ENCODE measurements at places on chromosomes 3 and 15. TPM values are rescaled to one million over a fixed set of nuclear protein-coding genes. Genes with fewer than 3 reads are reported as not detected.

SENP8 gene
- total RNA-seq = 13.5 TPM

TICRR gene
- total RNA-seq = 19.6 TPM

GOLGA8T gene
- total RNA-seq = not detected

HLTF gene
- total RNA-seq = 76.1 TPM

ZNF662 gene
- not detected for total RNA-seq

EFCAB12 gene
- total RNA-seq = 0.13 TPM

PPP1R14D gene
- not detected for total RNA-seq

DNAJC17 gene
- 23.3 TPM for total RNA-seq

MYZAP gene
- total RNA-seq = not detected

DNA sequence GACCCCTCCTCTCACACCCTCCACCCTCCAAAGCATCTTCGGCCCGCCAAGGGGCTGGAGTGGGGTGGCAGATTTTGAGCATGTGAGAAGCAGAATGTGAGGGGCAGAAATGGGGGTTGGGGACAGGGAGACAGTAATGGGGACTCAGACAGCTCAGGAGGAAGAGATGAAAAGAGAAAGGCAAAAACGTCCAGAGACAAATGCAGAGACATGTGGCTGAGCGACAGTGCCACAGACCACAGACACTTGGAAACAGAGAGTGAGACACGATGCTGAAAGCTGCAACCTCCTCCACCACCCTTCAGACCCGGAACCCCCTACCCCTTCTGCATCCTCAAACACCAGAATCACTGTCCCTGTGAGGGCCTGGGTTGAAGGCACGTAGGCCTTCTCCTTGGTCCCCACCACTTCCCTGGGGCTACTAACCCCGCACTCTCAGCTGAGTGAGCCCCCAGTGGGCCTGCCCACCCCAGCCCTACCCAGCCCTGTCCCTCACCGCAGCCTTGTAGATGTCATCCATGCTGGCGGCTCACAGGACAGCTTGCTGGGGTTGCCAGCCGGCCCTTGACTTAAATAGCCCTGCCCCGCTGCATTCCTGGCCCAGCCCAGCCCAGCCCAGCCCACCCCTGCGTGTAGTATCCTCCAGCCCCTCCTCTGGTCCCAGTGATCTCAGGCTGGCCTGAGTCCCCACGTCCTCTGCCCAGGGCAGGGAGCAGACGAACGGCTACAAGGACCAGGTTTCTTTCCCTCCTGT is at the start of gene TNNC1:
TNNC1 (minus strand) TSS at position 546 of the 754 bp plus-strand sequence; CDS start at position 520, 26 bp downstream.
- H3K27me3 ChIP-seq = no peaks in the 10 kb centered on the region
- H3K4me1 ChIP-seq = peaks cover 32% of the 10 kb centered on the region
- peaks cover 10% of the 10 kb centered on the region for H3K36me3 ChIP-seq
- peak; percentile 81 for DNase-seq
- H3K4me3 ChIP-seq = no peak within 1 kb of the TSS

DNA sequence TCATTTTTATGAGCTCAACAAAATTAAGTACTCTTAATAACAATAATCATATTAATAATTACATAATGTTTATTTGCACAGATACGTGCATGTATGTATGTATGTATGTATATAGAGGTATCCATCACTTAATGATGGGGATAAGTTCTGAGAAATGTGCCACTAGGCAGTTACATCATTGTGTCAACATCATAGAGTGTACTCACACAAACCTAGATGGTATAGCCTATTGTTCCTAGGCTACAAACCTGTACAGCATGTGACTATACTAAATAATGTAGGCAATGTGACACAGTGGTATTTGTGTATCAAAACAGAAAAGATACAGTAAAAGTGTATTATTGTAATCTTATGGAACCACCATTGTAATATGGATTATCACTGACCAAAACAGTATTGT is 874.7 kb upstream of the GBE1 start:
- H3K27me3 ChIP-seq = no peaks in the 10 kb centered on the region
- H3K27ac ChIP-seq = no peak overlapping the region
- no peak for DNase-seq
- peaks cover 9% of the 10 kb centered on the region for H3K4me1 ChIP-seq

DNA sequence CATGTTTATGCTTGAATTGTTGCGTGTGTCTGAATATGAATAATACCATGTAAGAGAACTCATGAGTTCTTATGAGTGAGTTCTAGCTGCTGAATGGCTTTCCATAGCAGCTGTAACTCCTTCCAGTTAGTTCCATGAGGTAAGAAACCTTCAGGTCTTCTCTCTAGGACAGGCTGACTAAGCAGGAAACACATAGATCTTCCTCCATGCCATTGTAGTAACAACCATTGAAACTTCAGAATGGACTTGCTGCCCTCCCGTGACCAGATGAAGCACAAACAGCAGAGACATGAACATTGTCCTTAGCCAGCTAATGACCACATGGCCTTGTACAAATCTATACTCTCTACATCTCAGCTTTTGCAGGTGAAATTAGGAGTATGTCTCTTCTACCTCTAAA is 200.0 kb downstream of the ZNF385D start:
- no peak overlapping the region for H3K27ac ChIP-seq
- H3K4me1 ChIP-seq = peaks cover 7% of the 10 kb centered on the region
- no peaks in the 10 kb centered on the region for H3K27me3 ChIP-seq
- H3K36me3 ChIP-seq = no peaks in the 10 kb centered on the region
- DNase-seq = no peak

DNA sequence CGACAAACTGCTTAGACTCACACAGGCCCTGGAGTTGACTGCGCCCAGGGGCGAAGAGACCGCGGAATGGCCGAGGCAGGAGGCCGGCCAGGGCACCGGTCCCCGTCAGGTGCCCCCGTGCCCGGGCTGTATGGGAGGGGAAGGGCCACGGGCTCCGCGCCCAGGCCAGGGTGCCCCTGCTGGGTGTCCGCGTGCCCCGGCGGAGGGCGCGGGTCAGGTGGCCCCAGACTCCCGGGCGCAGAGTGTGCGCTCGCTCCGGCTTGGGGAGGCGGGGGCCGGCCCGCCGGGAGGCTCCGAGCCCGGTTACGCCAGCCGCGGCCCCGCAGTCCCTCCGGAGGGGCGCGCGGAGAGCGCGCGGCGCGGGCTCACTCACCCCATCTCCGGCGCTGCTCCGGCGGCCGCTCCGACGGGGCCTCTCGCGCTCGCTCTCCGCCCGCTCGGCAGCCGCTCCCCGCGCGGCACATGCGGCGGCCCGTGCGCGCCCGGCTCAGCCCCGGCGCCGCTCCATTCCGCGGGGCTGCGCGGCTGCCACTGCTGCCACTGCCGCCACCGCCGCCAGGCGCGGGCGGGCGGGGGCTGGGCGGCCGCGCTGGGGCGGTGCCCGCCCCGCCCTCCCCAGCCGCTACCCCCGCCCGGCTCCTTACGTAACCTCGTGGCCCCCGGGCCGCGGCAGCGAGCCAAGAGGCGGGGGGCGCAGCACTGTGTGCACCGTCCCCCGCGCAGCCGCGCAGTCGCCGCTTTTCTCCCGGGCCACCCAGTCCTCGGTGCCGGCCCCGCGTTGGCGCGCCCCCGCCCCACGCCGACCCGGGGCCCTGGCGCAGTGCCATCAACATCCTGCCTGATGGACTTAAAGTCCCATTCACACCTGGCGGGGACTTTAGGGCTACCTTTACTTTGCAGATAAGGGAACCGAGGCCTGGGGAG is at the start of gene HOMER2:
HOMER2 (minus strand) TSS at position 563 of the 924 bp plus-strand sequence; CDS start at position 378, 185 bp downstream.
- peaks cover 44% of the 10 kb centered on the region for H3K27me3 ChIP-seq
- no peak within 1 kb of the TSS for H3K27ac ChIP-seq
- DNase-seq = peak; percentile 79

GRCh38 chr3:61978460-61979419 is 394.6 kb downstream of the FEZF2 start:
- no peak overlapping the region for H3K4me3 ChIP-seq
- H3K4me1 ChIP-seq = peaks cover 11% of the 10 kb centered on the region
- no peak overlapping the region for H3K27ac ChIP-seq
- no peaks in the 10 kb centered on the region for H3K27me3 ChIP-seq

DNA sequence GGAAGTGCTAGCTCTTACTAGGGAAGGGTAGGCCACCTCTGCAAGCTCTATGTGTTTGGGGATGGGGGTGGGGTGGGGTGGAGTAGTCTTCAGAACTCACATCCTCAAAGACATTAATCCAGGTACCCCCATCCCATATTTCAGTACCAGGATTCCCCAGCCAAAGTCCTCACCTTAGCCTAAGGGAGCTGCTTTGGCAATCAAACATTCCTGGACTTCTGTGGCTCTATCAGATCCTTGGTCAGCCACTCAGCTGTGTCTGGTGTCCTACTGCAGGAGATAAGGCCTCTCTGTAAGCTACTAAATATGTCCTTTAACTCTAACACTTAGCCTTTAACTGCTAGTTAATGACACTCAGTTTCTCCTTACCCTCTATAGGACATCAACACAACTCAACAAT is 26.9 kb downstream of the FAM240A start:
- H3K4me3 ChIP-seq = no peak overlapping the region
- H3K4me1 ChIP-seq = no peaks in the 10 kb centered on the region
- no peaks in the 10 kb centered on the region for H3K36me3 ChIP-seq
- no peak for DNase-seq
- no peak overlapping the region for H3K27ac ChIP-seq

GRCh38 chr3:49180116-49180515 is 8.7 kb downstream of the KLHDC8B start:
- no peaks in the 10 kb centered on the region for H3K27me3 ChIP-seq
- no peaks in the 10 kb centered on the region for H3K4me1 ChIP-seq
- H3K27ac ChIP-seq = no peak overlapping the region
- DNase-seq = no peak

DNA sequence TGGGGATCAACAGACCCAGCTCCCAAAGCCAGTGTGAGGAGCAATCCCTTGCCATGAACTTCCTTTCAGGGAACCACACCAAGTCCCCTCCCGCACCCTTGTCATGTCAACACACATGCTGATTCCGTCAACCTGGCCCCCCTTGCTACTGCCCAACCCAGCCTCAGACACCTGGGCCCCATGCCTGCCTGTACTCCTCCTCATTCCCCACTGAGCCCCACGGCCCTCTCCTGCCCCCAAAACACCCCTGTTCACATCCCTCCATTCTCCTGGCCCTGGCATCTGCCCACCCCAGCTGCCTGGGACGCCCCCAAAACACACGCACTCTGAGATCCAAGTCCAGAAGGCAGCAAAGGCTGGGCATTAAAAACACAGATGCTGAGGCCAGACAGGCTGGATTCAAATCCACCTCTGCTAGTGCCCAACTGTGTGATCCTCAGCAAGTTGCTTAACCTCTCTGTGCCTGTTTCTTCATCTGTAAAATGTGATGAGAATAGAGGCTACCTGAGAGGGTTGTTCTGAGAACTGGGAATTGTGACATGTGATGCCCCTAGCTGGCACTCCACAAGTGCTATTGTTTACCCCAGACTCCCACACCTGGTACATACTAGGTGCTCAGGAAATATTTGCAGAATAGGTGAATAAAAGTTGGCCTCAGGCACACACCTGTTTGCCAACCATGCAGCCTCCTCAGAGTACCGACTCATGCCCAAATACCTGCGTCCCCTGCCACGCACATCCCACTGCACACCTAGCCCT is 2.3 kb downstream of the PLXND1 start:
- peaks cover 50% of the 10 kb centered on the region for H3K27me3 ChIP-seq
- H3K27ac ChIP-seq = no peak overlapping the region
- H3K36me3 ChIP-seq = no peaks in the 10 kb centered on the region
- DNase-seq = no peak
- H3K4me3 ChIP-seq = no peak overlapping the region
- H3K4me1 ChIP-seq = peaks cover 25% of the 10 kb centered on the region

GRCh38 chr3:70245746-70246525 is 66.5 kb downstream of the MDFIC2 start:
- DNase-seq = no peak
- no peaks in the 10 kb centered on the region for H3K36me3 ChIP-seq
- no peaks in the 10 kb centered on the region for H3K27me3 ChIP-seq
- H3K4me1 ChIP-seq = peaks cover 21% of the 10 kb centered on the region
- no peak overlapping the region for H3K27ac ChIP-seq

DNA sequence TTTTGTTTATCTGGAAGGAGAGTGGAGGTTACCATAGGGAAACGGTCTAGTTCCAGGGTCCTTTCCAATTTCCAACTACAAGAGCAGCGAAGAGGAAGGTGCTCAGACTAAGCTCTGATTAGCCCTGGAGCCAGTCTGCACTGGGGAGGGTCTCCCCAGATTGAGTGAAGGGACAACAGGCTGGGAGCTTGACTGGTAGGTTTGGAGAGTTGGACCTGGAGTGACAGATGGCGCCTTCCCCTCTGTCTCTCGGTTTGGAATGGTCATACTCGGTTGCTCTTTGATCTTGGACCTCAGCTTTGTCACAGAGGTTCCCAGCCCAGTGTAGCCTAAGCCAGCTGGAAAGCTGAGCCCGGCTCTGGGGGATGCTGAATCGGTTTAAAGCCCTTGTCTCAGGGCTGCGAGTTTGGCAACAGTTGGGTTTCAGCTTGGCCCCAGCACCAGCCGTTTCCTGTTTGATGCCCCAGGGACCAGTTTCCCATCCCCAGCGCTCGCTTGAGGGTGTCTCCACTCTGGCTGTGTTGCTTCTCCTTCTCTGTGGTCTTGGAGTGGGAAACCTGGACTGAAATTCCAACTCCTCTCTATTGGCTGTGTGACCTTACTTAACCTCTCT is 53.1 kb upstream of the ULK4 start:
- H3K27ac ChIP-seq = no peak overlapping the region
- peaks cover 12% of the 10 kb centered on the region for H3K4me1 ChIP-seq
- peak overlapping the region; percentile 86 for H3K4me3 ChIP-seq
- H3K27me3 ChIP-seq = no peaks in the 10 kb centered on the region

DNA sequence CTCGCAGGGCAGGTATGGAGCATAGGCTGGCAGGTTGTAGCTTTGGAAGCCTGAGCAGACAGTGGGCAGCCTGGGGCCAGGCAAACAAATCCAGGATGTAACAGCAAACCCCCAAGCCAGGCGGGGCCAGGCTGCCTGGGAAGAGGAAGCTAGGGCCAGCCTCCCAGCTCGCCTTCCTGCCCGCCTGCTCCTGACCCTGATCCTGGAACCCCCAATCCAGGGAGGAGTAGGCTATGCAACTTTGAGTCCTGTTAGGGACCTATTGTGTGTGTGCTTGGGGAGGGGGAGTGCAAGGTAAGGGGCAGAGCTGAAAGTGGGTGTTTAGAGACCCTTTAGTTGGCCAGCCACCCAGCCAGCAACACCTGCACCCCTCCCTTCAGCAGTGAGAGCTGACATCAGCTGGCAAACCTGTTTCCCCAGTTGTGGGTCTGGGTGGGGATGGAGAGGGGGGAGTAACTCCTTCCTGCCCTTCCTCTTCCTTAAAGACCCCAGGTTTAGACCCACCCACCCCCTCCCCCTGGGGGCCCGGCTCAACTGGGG is 2.5 kb downstream of the NBEAL2 start:
- no peak overlapping the region for H3K27ac ChIP-seq
- peaks cover under 1% of the 10 kb centered on the region for H3K4me1 ChIP-seq
- H3K4me3 ChIP-seq = no peak overlapping the region
- no peak for DNase-seq

GRCh38 chr15:97986781-97987180 is 26.3 kb downstream of the ARRDC4 start:
- H3K36me3 ChIP-seq = no peaks in the 10 kb centered on the region
- no peaks in the 10 kb centered on the region for H3K27me3 ChIP-seq
- no peak overlapping the region for H3K27ac ChIP-seq
- no peaks in the 10 kb centered on the region for H3K4me1 ChIP-seq

GRCh38 chr15:56871867-56872266 is 46.6 kb upstream of the TCF12 start:
- DNase-seq = no peak
- no peaks in the 10 kb centered on the region for H3K36me3 ChIP-seq
- peaks cover 8% of the 10 kb centered on the region for H3K4me1 ChIP-seq
- no peaks in the 10 kb centered on the region for H3K27me3 ChIP-seq
- no peak overlapping the region for H3K27ac ChIP-seq

Data from neural progenitor cell (in vitro differentiated cells).